D341Med (cell line): ENCODE measurements at places on chromosomes 5 and 9.

DNA sequence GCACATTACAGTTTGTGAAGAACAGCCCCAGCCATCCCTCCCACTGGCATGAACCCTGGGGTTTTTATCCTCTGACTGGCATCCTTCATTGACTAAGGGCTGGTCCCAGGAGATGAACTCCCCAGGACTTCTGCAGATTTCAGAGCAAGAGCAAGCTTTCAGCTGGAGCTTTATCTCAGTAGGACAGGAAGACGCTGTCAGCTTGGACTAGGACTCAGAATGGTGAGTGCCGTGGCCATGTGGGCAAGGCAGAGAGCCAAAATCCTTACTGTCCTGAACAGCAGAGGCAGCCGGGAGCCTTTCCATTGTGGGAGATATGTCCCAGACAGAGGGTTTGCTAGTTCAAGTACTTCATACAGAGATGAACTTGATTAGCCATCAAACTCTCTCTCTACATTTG is 3.2 kb upstream of the ACOT12 start:
- DNase-seq = no peak

DNA sequence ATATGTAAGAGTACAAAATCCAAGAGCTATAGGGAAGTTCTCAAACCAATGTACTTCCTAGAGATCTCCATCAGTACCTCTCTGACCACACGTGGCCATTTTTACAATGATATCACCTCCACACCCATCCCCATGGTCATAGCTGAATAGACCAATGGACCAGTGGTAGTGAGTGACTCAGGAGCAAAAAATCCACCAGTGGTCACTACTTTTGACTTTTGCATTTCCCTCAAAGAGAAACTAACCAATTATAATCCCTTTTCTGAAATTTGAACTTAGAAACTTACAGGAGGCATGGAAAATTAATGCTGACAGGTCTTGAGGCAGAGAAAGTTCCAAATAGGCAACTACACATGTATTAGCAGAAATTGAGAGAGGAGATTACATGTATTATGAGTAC is 238.4 kb downstream of the TRPM3 start:
- no peak for DNase-seq

- DNase-seq = no peak
Measured at GRCh38 chr5:178998441-178998840, 3.3 kb upstream of the GRM6 start.

DNA sequence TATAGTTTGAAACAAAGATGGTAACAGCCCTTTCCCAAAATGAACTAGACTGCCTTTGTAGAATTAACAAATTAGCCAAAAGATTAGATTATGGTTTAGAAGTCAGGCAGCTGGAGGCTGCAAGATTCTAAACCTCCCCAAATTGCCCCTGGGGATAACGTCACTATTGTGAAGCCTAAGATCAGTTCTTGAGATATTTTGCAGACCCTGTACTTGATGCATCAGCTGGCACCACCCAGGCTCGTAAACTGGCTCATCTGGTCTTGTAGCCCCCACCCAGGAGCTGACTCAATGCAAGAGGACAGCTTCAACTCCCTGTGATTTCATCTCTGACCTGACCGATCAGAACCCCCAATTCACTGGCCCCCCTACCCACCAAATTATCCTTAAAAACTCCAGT is 4.2 kb upstream of the SOWAHA start:
- no peak for DNase-seq

GRCh38 chr5:172561151-172561550 is 79.9 kb upstream of the NEURL1B start:
- DNase-seq = no peak

DNA sequence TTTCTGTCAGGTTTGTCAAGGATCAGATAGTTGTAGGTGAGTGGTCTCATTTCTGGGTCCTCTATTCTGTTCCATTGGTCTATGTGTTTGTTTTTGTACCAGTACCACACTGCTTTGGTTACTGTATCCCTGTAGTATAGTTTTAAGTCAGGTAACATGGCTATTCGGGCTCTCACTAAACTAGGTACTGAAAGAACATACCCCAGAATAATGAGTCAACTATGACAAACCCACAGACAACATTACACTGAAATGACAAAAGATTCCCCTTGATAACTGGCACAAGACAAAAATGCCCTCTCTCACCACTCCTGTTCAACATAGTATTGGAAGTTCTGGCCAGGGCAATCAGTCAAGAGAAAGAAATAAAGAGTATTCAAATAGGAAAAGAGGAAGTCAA is 535.3 kb upstream of the CYLC2 start:
- DNase-seq = no peak
